ENCODE measurements at places on chromosomes 1 and 21. TPM values are rescaled to one million over a fixed set of nuclear protein-coding genes. Genes with fewer than 3 reads are reported as not detected.

Gene INSRR
- polyA plus RNA-seq, result not detected

Gene CYP4Z1
- not detected for polyA plus RNA-seq

GRCh38 chr1:86352086-86352485 is 44.0 kb downstream of the ODF2L start:
- H3K27ac ChIP-seq, result no peak overlapping the region
- peaks cover 10% of the 10 kb centered on the region for H3K36me3 ChIP-seq
- no peak overlapping the region for H3K4me3 ChIP-seq
- H3K27me3 ChIP-seq, result no peaks in the 10 kb centered on the region

DNA sequence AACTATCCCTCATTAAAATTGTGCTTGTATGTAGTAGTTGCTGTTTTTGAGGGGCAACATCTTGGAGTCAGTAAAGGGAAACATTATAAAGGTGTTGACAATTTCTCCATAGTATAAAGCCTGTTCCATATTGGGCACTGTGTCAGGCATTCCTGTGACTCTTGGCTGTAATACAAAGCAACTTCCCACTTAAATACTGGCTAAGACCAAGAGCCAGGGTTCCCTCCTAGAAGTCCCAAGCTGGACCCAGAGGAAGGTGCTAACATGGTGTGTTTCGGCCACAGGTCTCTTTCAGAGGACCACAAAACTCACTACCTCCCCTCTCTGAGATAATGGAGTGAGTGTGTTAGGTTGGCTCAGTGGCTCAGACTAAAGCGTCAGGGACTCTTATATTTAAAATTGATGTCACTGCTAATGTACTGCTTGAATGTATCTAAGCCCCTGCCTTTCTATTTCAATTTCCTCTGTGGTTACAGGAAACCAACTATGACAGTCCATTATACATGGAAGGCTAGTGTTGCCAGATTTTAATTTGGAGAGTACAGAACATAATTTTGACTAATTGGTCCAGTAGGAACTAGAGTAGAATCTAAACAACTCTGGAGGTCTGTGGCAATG is 74.7 kb upstream of the RGL1 start:
- no peaks in the 10 kb centered on the region for H3K36me3 ChIP-seq
- no peak for DNase-seq
- no peak overlapping the region for H3K27ac ChIP-seq
- peaks cover 6% of the 10 kb centered on the region for H3K4me1 ChIP-seq

Gene MYOG
- polyA plus RNA-seq, result not detected

Gene PTGER3
- not detected for polyA plus RNA-seq

Gene ITPKB
- 1.3 TPM for polyA plus RNA-seq
